NCI-H1694 (cell line): ENCODE measurements at places on chromosomes 1 and 21.
A peak's percentile ranks its signal among the peaks of the same experiment; 100 is the strongest.

DNA sequence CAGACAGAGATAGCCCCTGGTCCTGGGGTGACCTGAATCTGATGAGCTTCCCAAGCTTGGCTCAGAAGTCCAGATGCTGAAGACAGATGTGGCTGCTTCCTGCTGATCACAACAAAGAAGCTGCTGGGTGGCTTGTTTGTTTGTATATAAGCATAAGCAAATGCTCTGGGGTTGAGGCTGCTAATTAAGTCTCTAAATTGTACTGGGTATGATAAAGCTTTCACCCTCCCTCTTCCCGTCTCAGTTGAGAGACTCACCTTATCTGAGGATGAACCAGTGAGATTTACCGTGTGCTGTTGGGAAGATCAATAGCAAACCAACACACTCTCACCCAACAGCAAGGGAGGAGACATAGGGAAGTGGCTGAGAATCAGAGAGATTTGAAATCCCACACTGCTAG, 42.0 kb downstream of the DAB1 start:
- DNase-seq, result no peak

DNA sequence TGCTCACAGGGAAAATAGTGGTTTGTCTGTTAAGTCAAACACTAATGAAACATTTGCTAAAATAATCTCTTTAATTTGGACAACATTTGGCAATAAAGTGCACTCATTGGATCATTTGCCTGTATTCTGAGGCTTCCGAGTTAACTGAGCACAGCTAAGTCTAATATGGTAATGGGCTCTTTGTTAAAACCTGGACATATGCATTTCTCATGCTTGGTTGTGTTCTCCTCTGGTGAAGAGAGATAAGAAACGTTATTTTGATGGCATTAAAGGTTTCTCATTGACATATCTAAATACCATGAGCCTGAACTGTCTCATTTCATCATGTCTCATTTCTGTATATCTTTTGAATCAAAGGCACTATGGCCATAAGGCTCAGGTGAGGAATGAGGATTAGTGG, 13.4 kb upstream of the NRIP1 start:
- no peak for DNase-seq

DNA sequence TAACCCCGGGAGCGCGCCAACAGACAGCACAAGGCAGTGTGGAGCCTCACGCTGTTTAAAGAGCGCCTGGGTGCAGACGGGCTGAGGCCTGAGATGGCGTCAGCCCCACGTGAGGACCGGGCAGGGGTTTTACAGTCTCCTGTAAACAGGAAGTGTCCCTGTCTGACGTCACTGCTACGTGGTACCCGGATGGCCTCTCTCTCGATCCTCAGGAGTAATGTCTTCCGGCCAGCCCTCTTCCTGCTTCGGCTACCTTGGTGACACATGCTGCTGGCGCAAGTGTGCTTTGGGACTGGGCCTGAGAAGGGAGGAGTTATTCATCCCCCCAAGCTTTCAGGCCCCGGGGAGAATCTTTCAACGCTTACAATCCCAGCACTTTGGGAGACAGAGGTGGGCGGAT, 41.2 kb downstream of the CNST start:
- DNase-seq, result no peak

GRCh38 chr1:28965271-28965870, 51.0 kb downstream of the EPB41 start:
- no peak for DNase-seq

- DNase-seq, result no peak
Measured at GRCh38 chr1:40914927-40915569, 52.9 kb upstream of the CITED4 start.

DNA sequence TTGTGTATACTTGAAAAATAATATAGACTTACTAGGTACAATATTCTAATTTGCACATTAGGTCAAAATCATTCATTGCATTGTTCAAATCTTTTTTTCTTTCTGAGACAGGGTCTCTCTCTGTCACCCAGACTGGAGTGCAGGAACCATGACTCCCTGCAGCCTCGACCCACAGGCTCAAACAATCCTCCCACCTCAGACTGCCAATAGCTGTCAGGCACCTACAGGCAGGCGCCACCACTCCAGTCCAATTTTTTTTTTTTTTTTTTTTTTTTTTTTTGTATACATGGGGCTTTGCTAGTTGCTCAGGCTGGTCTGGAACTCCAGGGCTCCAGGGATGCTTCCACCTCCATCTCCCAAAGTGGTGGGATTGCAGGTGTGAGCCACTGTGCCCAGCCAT, 656.9 kb downstream of the KCNT2 start:
- no peak for DNase-seq

DNA sequence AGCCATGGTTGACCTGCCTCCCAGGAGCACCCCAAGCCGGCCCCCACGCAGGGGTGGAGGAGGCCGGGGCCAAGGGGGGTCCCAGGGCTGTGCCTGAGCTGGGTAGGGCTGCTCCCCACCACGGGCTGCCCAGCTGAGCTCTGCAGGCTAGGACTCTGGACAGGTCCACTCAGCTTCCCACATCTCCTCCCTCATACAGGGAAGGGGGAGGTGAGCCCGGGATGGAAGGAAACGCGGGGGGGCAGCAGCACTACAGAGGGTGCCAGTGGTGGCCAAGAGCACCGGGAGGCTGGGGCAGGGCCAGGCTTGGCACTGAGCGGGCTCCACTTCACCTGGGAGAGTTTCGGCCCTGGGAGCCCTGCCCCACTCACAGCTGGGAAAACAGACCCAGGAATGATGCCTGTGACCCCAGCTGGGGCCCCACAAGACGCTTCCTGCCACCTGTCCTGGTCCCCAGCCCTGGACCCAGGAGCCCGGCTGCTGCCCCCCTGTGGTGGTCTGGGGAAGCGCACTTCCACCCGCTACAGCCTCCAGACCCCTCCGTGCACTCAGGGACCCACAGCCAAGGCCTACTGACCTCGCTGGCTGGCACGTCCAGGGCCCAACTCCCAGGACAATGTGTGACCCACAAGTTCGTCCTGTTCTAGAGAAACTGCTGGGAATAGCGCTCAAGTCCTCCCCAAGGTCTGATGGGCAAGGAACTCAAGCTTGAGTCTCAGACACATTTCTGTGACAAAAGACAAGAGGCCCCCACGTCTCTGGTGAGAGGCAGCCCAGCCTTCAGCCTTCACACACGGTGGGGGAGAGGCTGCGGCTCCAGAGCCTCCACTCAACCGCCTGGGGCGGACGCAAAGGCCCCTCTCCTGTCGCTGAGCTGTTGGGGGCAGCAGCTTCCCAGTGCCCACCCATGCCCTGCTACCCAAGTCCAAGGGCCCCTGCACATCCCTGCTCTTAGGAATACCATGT, 3.0 kb downstream of the AURKAIP1 start:
- peak; percentile 20 for DNase-seq

DNA sequence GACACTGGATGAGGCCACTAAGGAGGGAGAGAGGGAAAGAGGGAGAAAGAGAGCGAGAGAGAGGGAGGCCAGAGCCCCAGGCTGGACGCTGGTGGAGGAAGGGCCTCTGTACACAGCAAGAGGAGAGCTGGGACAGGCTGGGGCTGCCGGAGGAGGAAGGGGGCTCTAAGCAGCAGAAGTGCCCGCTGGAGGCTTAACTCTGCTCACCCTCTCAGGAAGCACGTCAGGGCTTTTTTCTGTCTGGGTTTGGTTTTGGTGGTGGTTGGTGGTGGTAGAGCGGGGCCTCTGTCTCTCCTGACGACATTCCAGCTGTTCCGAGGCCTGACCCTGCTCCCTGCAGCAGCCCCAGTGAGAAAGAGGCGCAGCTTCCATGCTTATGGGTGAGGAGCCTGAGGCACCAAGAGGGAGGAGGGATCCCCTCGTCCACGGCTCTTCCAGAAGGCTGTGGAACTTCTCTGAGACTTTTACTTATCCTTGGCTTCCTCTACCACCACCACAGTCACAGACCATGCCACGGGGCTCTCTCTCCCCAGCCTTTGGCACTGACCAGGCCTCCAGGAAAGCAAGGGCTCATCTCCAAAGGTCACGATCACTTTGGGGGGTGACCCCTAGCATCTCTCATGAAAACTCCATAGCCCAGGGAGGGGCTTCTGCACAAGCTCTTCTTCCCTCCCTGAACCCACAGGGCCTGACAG, 136.4 kb upstream of the VAMP3 start:
- no peak for DNase-seq

DNA sequence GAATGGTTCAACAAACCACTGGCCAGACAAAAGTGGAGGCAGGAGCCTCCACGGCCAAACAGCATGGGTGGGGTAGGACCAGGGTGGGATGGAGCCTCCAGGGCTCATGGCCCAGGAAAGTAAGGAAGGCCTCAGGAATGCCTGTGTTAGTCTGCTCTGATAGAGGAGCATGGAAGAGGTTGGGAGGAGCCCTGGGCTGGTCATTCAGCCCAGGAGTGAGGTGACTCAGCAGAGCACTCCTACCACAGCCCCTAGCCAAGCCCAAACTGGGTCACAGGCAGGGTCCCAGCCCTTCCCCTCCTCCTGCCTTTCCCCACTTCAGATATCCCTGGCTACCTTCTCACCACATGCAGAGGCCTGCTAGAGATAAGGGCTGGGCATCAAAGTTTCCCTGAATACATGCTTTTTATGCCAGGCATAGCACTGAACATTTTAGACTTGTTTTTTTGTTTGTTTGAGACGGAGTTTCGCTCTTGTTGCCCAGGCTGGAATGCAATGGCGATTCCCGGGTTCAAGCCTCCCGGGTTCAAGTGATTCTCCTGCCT, 3.1 kb upstream of the SHISA4 start:
- DNase-seq, result no peak
